Stimulated activated CD4-positive, alpha-beta T cell treated with anti-CD3 and anti-CD28 coated beads, Interleukin-15, amount 100 ng/mL, for 1 hour (primary cell): ENCODE measurements at places on chromosomes 11 and 22.

GRCh38 chr22:49455595-49455994 lies 372.1 kb downstream of the BRD1 start:
- DNase-seq, result no peak

DNA sequence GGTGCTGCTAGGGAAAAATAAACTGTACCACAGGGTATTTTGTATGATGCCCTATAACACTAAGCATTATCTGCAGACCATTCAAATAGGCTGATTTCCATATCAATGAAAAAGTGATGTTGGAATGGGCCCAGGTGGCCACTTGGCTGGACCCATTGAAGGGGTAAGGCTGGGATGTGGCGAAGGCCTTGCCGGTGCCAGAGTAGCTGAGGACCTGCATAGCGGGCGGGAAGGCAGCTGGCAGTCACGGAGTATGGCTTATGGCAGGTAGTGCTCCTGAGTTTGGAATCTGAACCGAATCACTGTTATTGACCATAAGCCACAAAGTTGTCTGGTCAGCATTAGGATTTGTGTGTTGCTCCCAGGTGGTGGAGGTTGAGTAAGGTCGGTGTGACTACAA lies 131.0 kb downstream of the MICAL2 start:
- DNase-seq, result no peak

- no peak for DNase-seq
Observed at GRCh38 chr11:129620237-129621104, 195.2 kb upstream of the TMEM45B start.

- no peak for DNase-seq
Observed at GRCh38 chr11:36724742-36725385, 126.8 kb upstream of the RAG2 start.

GRCh38 chr22:37549704-37550059 lies 10.6 kb upstream of the CDC42EP1 start:
- no peak for DNase-seq

GRCh38 chr11:67301313-67301921 lies 1.9 kb upstream of the SSH3 start:
- DNase-seq, result no peak
